ENCODE measurements at places on chromosomes 16 and 17. TPM values are rescaled to one million over a fixed set of nuclear protein-coding genes. Genes with fewer than 3 reads are reported as not detected.

GRCh38 chr17:6231465-6231864, 161.3 kb downstream of the WSCD1 start:
- no peaks in the 10 kb centered on the region for H3K36me3 ChIP-seq
- H3K27ac ChIP-seq: no peak overlapping the region
- DNase-seq: no peak
- no peaks in the 10 kb centered on the region for H3K4me1 ChIP-seq
- H3K27me3 ChIP-seq: no peaks in the 10 kb centered on the region

DNA sequence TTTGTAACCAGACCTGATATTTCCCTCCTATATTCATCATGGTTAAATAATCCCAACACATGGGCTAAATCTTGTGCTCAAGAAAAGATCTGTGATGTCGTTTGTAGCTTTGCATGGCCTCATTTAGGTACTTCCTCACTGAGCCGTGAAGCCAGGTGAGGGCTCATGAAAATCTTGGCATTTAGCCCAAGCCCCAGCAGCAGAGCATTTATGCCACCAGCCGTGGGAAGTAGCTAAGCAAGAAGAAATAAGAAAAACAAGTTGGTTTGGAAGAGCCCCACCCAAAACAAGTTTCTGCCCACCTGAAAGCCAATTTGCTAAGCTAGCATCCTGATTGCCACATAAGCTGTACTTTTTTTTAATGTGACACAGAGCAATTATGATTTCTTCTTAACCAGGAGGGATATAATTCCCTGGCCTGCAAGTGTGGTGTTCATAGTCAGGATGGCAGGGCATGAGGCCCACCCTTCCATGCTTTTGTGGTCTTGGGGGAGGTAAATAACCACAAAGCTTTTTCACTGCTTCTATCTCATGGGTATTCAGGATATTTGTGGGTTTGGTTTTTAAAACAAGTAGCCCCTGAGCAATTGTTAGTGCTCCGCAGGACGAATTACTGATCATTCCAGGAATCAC, 10.5 kb downstream of the TMIGD1 start:
- H3K4me1 ChIP-seq: no peaks in the 10 kb centered on the region
- no peaks in the 10 kb centered on the region for H3K27me3 ChIP-seq
- no peak overlapping the region for H3K27ac ChIP-seq
- no peak for DNase-seq
- no peaks in the 10 kb centered on the region for H3K36me3 ChIP-seq

Gene CDRT4
- 7.4 TPM for polyA plus RNA-seq

DNA sequence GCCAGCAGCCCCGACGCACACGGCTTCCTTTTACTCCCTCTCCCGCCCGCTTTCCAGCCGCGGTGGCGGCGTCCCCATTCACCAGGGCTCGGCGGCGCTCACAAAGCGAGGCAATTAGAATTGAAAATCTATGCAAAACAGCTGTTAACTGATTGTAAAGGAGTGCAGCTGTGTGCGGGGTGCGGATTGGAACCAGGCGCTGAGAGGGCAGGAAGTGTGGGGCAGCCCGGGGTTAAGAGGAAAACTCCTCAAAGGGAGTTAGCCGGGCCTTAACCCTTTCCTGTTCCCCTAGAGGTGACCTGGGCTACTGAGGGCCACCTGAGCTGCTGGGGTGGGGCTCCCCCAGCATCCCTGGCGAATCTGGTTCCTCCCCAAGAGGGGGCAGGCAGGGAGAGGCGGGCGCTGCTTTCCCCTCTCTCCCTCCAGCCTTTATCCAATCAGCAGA, 5.8 kb upstream of the GSE1 start:
- no peak overlapping the region for H3K27ac ChIP-seq
- no peak for DNase-seq
- H3K4me1 ChIP-seq: peaks cover 20% of the 10 kb centered on the region
- no peaks in the 10 kb centered on the region for H3K36me3 ChIP-seq

GRCh38 chr16:76970087-76970744, 220.8 kb upstream of the MON1B start:
- no peaks in the 10 kb centered on the region for H3K27me3 ChIP-seq
- H3K27ac ChIP-seq: no peak overlapping the region
- no peak for DNase-seq
- H3K4me3 ChIP-seq: no peak overlapping the region

DNA sequence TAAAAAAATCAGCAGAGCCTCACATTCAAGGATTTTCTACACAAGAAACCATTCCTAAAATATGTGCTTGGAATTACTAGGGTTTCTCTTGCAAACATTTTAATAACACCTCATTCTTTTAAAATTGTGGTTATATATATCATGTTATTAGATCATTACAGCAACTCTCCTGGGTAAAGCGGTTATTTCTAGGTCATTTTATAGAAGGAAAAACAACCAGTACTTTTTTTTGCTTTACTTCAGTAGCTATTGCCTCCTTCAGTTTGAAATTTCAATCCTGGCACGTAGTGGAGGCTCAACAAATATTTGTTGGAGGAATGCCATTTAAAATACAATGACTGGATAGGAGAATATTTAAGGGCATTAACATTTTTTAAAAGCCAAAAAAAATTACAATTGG, 220.6 kb downstream of the CDRT15L2 start:
- no peak for DNase-seq
- no peak overlapping the region for H3K27ac ChIP-seq
- no peak overlapping the region for H3K4me3 ChIP-seq
- H3K4me1 ChIP-seq: no peaks in the 10 kb centered on the region

DNA sequence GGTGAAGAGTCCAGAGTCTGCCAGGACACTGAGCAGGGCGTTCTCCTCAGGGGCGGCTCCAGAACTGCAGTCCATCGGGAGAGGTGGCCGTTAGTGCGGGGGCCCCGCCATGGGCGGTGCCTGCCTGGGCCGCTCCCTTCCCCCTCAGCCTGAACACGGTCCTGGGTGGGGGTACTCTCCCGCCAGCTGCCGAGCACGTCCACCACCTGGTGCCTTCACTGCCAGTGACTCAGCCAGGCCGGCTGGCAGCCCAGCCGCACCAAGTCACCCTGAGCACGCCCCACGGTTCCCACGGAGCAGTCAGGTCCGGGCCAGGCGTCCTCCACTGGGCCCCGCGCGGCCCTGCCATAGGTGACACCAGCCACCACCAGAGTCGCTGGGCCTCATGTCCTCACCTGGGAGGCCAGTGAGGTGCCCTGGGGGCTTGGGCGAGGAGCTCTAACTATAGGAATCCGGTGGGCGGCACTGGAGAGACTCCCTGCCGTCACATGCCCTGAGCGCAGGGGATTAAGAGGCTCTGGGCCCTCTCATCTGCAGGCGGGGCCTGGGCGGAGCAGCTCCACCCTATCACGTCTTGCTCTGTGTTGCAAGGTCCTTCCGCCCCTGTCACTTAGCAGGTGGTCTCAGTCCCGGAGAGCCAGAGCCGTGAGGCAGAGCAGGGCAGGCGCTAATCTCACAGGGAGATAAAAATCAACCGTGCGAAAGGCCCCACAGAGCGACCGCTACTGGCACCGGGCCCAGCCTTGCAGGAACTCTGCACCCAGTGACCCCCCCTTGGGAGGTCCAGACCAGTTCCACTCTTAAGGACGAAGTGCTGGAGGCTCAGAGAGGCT, 14.3 kb downstream of the PIEZO1 start:
- DNase-seq: no peak
- no peak overlapping the region for H3K27ac ChIP-seq
- no peaks in the 10 kb centered on the region for H3K27me3 ChIP-seq
- H3K4me1 ChIP-seq: peaks cover 52% of the 10 kb centered on the region
- H3K36me3 ChIP-seq: no peaks in the 10 kb centered on the region
- H3K4me3 ChIP-seq: peak overlapping the region; percentile 5

DNA sequence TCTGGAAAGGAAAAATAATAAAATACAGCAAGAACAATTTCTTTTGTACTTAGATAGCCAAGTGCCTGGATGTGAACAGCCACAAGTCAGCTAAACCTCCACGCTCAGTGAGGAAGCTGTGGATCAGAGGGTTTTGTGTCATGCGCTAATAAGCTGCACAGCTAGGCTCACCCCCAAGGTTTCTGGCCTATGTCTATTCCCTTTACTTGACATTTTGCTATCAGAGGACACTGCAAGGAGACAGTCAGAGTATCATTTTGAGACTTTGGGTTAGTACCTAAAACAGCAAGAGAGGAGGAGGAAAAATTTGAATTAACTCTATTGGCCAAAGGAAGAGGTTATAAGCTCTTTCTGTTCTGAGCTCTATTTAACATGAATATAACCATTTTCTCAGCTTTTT, 139.3 kb downstream of the KCNJ2 start:
- H3K4me3 ChIP-seq: no peak overlapping the region
- no peaks in the 10 kb centered on the region for H3K27me3 ChIP-seq
- no peak overlapping the region for H3K27ac ChIP-seq

- H3K27ac ChIP-seq: no peak overlapping the region
- no peaks in the 10 kb centered on the region for H3K27me3 ChIP-seq
- H3K4me1 ChIP-seq: peaks cover 12% of the 10 kb centered on the region
- peak; percentile 68 for DNase-seq
- peak overlapping the region; percentile 83 for H3K4me3 ChIP-seq
These were observed 744 bp downstream of the CMIP start for GRCh38 chr16:81445143-81445961.

DNA sequence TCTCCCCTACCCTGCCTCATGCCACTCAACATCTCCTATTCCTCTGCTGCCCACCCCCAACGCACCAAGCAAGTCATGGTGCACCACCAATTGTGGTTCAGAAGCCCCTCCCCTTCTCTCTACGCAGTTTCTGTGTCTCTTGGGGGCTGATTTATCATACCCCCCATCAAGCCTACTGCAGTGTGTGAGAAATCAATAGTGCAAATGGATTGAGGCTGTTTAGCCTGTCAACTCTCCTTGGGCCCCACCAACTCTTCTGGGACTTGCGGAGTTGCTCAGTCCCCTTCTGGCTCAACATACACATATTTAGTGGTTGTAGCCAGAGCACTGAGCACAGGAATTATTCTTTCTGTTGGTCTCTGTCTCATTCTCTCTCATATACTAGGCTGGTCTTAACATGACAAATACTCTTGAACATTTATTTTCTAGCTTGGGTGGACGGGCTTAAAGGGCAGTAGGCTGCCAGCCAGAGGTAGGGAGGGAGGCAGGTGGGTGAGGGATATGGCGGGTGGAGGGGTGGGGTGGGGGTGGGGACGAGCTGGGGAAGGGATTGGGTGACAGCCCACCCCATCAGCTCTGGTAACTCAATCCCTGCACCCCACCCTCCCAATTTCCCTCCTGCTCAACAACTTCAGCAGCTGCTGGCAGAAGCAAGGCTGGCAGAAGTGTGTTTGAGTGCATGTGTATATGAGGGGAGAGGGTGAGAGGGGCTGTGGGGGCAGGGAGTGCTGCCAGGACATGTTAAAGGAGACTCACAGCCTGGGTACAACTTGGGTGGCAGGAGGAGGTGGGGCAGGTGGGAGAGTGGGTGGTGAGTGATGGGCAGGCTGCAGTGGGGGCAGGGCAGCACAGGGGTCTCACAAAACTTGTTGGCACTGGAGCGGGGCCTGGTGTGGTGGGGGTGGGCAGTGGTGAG, 4.9 kb downstream of the RARA start:
- H3K36me3 ChIP-seq: no peaks in the 10 kb centered on the region
- H3K4me3 ChIP-seq: no peak overlapping the region
- no peak overlapping the region for H3K27ac ChIP-seq
- H3K27me3 ChIP-seq: no peaks in the 10 kb centered on the region
- DNase-seq: no peak
- peaks cover 28% of the 10 kb centered on the region for H3K4me1 ChIP-seq

DNA sequence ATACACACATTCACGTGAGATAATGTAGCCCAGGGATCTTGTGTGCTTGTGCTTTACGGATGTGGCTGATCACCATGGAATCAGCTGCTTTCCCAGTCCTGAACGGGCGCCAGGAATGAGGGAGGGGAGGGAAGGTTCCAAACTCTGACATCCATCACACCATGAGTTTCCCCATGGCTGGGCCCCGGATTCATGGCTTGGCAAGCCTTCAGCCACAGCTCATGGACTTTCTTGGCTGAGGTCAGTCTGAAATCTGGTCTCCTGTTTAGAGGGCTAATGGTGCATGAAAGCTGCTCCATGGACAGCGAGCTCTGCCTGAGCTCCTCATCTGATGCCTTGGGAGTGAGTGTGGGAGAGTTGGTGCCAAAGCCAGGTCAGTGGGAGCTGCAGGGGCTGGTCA, 767.6 kb upstream of the EEF2KMT start:
- no peaks in the 10 kb centered on the region for H3K36me3 ChIP-seq
- DNase-seq: no peak
- H3K27ac ChIP-seq: no peak overlapping the region

Gene AOC3
- 197 TPM for polyA plus RNA-seq

DNA sequence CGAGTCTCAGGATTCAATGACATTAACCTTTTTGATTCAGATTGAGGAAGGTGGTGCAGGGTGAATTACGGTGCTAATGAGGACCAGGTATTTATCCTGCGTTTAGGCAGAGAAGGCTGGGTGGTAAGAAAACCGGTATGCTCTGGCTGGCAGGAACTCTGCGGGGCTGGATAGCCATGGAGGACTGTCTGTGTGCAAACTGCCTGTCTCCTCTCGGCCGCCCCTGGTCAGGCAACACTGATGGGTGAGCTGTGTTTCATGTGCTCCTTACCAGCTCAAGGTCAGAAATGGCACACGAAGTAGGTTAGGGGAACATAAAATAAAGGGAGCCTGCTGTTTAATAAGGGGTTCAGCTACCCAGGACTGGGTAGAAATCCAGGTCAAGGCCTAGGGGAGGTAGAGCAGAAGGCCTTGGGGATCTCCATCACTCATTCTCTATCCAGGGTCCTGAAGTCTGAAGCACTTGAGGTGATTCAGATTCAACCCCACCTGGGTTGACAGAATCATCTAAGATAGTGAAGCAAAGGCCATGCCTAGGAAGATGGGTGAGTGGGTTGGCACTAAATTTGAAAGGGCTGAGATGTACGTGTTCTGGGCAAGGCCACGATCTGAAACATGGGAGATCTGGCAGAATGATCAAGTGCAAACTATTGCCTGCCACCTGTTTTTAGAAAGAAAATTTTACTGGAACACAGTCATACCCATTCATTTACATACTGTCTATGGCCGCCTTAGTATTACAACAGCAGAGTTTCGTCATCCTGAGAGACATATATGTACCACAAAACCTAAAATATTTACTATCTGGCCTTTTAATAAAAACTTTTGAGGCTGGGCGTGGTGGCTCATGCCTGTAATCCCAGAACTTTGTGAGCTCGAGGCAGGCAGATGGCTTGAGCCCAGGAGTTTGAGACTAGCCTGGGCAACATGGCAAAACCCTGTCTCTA, 292.5 kb downstream of the XYLT1 start:
- no peak overlapping the region for H3K27ac ChIP-seq
- H3K4me3 ChIP-seq: no peak overlapping the region
- no peaks in the 10 kb centered on the region for H3K27me3 ChIP-seq
- H3K4me1 ChIP-seq: no peaks in the 10 kb centered on the region

- H3K4me3 ChIP-seq: no peak overlapping the region
- H3K4me1 ChIP-seq: no peaks in the 10 kb centered on the region
- H3K27ac ChIP-seq: peak overlapping the region; percentile 61
- no peaks in the 10 kb centered on the region for H3K27me3 ChIP-seq
- peak; percentile 73 for DNase-seq
These were observed 22.6 kb downstream of the NDE1 start for GRCh38 chr16:15672514-15673167.

- H3K27me3 ChIP-seq: no peaks in the 10 kb centered on the region
- peak overlapping the region; percentile 18 for H3K4me3 ChIP-seq
- peak; percentile 96 for DNase-seq
- peaks cover 27% of the 10 kb centered on the region for H3K4me1 ChIP-seq
- H3K36me3 ChIP-seq: no peaks in the 10 kb centered on the region
- H3K27ac ChIP-seq: peak overlapping the region; percentile 93
These were observed 18.8 kb downstream of the RPH3AL start for GRCh38 chr17:333626-334396.

Gene USP7
- 86.3 TPM for polyA plus RNA-seq

GRCh38 chr17:12909511-12909910, 108.3 kb downstream of the ELAC2 start:
- DNase-seq: no peak
- H3K36me3 ChIP-seq: no peaks in the 10 kb centered on the region
- no peaks in the 10 kb centered on the region for H3K4me1 ChIP-seq
